ENCODE measurements at places on chromosomes 2 and 18. TPM values are rescaled to one million over a fixed set of nuclear protein-coding genes. Genes with fewer than 3 reads are reported as not detected.

Gene ABCG8
- 16.8 TPM for total RNA-seq

Gene EEF1B2
- 328 TPM for total RNA-seq

Gene KCTD1
- 2.9 TPM for total RNA-seq

Gene ALLC
- total RNA-seq = 0.14 TPM

Gene IER3IP1
- 8.0 TPM for total RNA-seq

Gene IL36G
- total RNA-seq = not detected

Gene AGPS
- 29.0 TPM for total RNA-seq

Gene ACAA2
- total RNA-seq = 55.6 TPM

Gene CNRIP1
- total RNA-seq = 26.4 TPM

Gene PSD4
- total RNA-seq = 83.2 TPM

Gene RAX
- total RNA-seq = not detected

Gene REEP1
- 1.0 TPM for total RNA-seq

Gene IL36A
- not detected for total RNA-seq

Gene RBM44
- total RNA-seq = 0.75 TPM

Gene POU3F3
- not detected for total RNA-seq

Gene TMEM163
- 0.17 TPM for total RNA-seq

Gene RAB6C
- not detected for total RNA-seq

Gene TTLL4
- total RNA-seq = 14.0 TPM

Gene EPHA4
- 2.3 TPM for total RNA-seq

Gene SP140
- total RNA-seq = 1.1 TPM

Gene EML6
- 3.0 TPM for total RNA-seq

Gene FECH
- total RNA-seq = 45.6 TPM

Gene KLHL14
- total RNA-seq = 1.1 TPM

Gene NFU1
- 17.3 TPM for total RNA-seq

Gene CACNB4
- total RNA-seq = 0.50 TPM

Gene STAT4
- 2.5 TPM for total RNA-seq

Gene MC5R
- not detected for total RNA-seq

Gene FLACC1
- total RNA-seq = 1.2 TPM

Gene TYMS
- total RNA-seq = 0.25 TPM
